ENCODE measurements at places on chromosomes 4 and X. TPM values are rescaled to one million over a fixed set of nuclear protein-coding genes. Genes with fewer than 3 reads are reported as not detected.

Gene ARMCX5
- polyA plus RNA-seq, result 11.6 TPM

Gene PRSS12
- polyA plus RNA-seq, result 12.5 TPM

Gene TXK
- 0.12 TPM for polyA plus RNA-seq

Gene MRFAP1
- 275 TPM for polyA plus RNA-seq

DNA sequence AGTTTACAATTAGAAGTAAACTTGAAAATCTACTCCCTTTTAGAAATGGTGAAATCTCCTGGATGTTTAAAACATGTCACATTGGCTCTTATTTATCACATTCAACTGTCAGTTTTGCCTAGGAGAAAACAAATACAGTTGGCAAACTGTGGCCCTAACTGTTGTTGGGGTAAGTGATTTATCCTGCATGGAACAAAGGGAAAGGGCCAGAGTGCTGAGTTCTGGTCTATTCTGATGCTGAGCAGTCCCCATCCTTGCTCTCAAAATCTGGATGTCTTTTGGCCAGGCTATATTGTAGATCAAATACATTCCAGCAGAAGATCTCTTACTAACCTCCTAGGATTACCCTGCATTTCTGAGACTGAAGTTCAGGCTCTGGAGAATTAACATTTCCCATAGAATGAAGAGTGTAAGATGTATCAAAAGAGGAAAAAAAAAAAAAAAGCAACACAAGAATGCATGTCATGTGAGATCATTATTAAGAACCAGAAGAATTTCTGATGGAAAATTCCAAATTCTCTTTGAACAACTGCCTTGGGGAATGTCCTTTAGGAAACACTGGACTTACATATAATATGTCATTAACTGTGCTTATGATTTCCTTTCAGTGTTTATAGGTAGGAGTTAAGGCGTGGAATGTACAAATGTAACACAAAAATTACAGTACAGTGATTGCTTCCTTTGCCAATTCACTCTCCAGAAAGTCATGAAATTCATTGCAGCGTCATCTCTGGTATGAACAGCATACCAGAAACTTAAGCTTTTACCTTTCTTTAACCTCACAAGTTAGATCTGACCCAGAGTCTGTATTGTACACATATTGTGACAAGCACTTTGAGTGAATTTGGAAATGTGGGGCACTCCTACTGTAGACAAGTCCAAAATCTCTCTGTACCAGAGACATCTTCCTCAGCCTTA, 1012.5 kb upstream of the LCORL start:
- H3K36me3 ChIP-seq, result no peaks in the 10 kb centered on the region
- H3K4me3 ChIP-seq, result no peak overlapping the region
- no peak for DNase-seq
- H3K27me3 ChIP-seq, result no peaks in the 10 kb centered on the region

Gene ZDHHC15
- polyA plus RNA-seq, result not detected

Gene TBX22
- polyA plus RNA-seq, result not detected

GRCh38 chrX:151725338-151725614, 9.3 kb upstream of the CNGA2 start:
- DNase-seq, result no peak
- H3K4me1 ChIP-seq, result no peaks in the 10 kb centered on the region
- H3K27me3 ChIP-seq, result no peaks in the 10 kb centered on the region
- no peak overlapping the region for H3K4me3 ChIP-seq
- no peak overlapping the region for H3K27ac ChIP-seq

GRCh38 chrX:74147439-74147838, 156.5 kb upstream of the ZCCHC13 start:
- no peaks in the 10 kb centered on the region for H3K27me3 ChIP-seq
- no peak overlapping the region for H3K27ac ChIP-seq
- no peaks in the 10 kb centered on the region for H3K36me3 ChIP-seq

DNA sequence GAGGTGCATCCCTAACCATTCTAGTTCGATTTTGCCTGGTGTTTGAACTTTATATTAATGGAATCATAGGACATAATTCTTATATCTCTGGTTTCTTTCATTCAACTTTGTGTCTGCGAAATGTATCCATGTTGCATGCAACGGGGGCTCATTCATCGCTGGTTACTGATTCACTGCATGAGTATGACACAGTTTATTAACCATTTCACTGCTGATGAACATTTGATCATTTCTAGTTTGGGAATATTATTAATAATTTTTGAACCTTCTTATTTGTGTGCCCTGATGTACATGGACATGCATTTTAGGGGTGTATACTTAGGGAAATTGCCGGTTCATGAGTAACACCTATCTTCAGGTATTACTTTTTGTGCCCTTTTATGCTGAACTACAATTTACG, 5.1 kb upstream of the TMEM271 start:
- H3K4me1 ChIP-seq, result peaks cover 10% of the 10 kb centered on the region
- no peak for DNase-seq
- H3K27me3 ChIP-seq, result peaks cover 35% of the 10 kb centered on the region
- no peaks in the 10 kb centered on the region for H3K36me3 ChIP-seq
- no peak overlapping the region for H3K27ac ChIP-seq

Gene PNMA6F
- not detected for polyA plus RNA-seq

DNA sequence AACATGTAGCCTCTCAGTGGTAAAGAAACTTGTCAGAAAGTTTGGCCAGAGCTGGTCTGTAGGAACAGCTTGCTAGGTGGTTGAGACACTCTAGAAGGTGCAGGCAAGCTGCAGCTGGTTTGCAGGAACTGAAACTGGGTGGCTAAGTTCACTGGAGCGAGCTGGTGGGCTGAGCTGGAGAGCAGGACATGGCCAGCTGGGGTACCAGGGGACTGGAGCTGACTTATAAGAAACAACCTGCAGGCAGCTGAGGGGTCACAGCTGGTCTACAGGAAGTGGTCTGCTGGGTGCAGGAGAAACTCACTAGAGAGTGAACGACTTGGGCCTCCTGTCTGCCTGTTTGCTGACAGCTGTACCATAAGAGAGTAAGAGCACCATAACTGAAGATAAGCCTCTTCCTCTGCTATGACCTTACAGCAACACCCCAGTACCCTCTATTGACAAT, 157.1 kb upstream of the LNX1 start:
- H3K4me1 ChIP-seq, result no peaks in the 10 kb centered on the region
- H3K27me3 ChIP-seq, result peaks cover 11% of the 10 kb centered on the region
- no peak overlapping the region for H3K4me3 ChIP-seq
- H3K27ac ChIP-seq, result no peak overlapping the region
- H3K36me3 ChIP-seq, result no peaks in the 10 kb centered on the region

Gene TMPRSS11F
- 3.1 TPM for polyA plus RNA-seq

DNA sequence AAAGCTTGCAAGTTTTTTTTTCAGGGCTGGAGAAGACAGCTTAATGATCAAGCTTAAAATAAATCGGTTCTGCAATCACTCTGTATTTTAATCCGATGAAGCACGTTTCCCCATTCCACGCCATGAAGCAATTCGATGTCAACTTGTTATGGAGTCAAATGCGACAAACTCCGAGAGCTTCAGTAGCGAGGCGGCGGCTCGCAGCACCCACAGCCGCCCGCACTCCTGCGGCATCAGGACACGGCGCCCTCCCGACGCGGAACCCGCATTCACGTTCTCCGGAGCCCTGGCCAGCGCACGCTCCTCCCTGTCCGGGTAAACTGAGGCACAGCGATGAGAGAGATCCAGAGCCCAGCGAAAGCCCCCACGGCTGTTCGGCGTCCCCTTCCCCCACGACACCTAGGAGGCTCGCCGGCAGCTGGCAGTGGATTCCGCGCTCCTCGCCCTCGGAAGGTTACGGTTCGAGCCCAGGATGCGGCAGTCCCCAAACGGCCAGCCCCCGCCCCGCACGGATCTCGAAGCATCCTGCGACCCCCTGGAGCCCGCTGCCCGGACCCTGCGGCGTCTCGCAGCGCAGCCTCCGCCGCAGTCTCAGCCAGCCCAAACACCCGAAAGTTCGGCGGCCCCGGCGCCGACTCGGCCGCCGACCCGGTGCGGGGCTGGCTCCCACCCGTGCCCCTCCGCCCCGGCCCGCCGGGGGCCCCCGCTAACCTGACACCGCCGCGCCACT, 507 bp downstream of the MFAP3L start:
- no peaks in the 10 kb centered on the region for H3K27me3 ChIP-seq
- H3K4me3 ChIP-seq, result peak overlapping the region; percentile 80
- no peaks in the 10 kb centered on the region for H3K36me3 ChIP-seq
- no peaks in the 10 kb centered on the region for H3K4me1 ChIP-seq

DNA sequence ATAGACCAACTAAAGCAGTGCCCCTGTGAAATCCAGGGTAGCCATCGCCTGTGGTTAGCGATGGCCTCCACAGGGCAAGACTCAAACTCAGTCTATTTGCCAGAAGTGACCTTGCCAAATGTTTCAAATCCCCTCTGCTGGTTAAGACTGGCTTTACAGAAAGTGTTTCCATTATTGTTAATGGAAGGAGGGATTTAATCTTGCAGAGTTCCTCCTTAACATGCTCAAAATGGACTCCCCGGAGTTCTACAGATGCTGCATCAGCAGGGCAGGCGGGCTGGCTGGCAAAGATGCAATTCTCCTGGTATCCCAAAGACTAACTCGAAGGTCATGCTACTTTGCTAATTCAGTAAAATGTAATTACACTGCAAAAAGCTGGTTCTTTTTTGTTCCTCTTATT, 313.0 kb upstream of the SLC7A11 start:
- H3K4me3 ChIP-seq, result no peak overlapping the region
- H3K27me3 ChIP-seq, result no peaks in the 10 kb centered on the region
- no peak overlapping the region for H3K27ac ChIP-seq

- no peak overlapping the region for H3K4me3 ChIP-seq
- no peaks in the 10 kb centered on the region for H3K36me3 ChIP-seq
- H3K4me1 ChIP-seq, result peaks cover 2% of the 10 kb centered on the region
- DNase-seq, result no peak
- no peak overlapping the region for H3K27ac ChIP-seq
These were observed 7.7 kb downstream of the NUDT9 start for GRCh38 chr4:87430038-87430437.

- no peak for DNase-seq
- H3K4me3 ChIP-seq, result no peak overlapping the region
- peaks cover 3% of the 10 kb centered on the region for H3K4me1 ChIP-seq
These were observed 61.9 kb downstream of the RASGEF1B start for GRCh38 chr4:81409836-81410235.

GRCh38 chr4:153806073-153806472, 17.2 kb upstream of the SFRP2 start:
- no peak overlapping the region for H3K4me3 ChIP-seq
- no peak for DNase-seq

- no peak for DNase-seq
- no peaks in the 10 kb centered on the region for H3K4me1 ChIP-seq
- no peak overlapping the region for H3K4me3 ChIP-seq
These were observed 2504.3 kb downstream of the ARAP2 start for GRCh38 chr4:33739884-33740632.
